ENCODE measurements at places on chromosomes 4 and X.

GRCh38 chr4:120622601-120623000 lies 299.9 kb downstream of the PRDM5 start:
- no peak for DNase-seq
- H3K27me3 ChIP-seq: no peaks in the 10 kb centered on the region
- no peaks in the 10 kb centered on the region for H3K36me3 ChIP-seq
- H3K4me3 ChIP-seq: no peak overlapping the region
- H3K27ac ChIP-seq: no peak overlapping the region
- H3K4me1 ChIP-seq: no peaks in the 10 kb centered on the region

- no peak for DNase-seq
- H3K36me3 ChIP-seq: no peaks in the 10 kb centered on the region
- no peak overlapping the region for H3K4me3 ChIP-seq
- H3K4me1 ChIP-seq: no peaks in the 10 kb centered on the region
- no peaks in the 10 kb centered on the region for H3K27me3 ChIP-seq
- no peak overlapping the region for H3K27ac ChIP-seq
Measured at GRCh38 chr4:186400676-186401075, 134.7 kb downstream of the F11 start.

GRCh38 chr4:119726505-119726904 lies 97.9 kb upstream of the PDE5A start:
- DNase-seq: no peak
- no peak overlapping the region for H3K4me3 ChIP-seq
- no peak overlapping the region for H3K27ac ChIP-seq
- no peaks in the 10 kb centered on the region for H3K36me3 ChIP-seq

DNA sequence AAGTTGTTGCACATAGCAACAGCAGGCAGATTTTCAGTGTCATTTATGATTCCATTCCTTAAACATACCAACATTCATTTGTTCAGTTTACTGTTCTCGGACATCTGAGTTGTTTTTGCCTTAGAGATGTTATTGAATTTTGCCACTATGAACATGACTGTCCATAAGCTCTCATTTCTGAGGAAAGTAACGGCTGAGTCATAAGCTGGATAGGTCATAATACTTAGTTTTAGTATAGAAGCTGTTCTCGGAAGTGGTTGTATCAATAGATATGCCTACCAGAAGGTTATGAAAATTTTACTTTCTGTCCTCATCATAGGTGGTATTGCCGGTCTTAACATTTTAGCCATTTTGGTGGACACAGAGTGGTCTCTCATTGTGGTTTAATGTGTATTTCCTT lies 157.1 kb upstream of the CLNK start:
- no peak overlapping the region for H3K27ac ChIP-seq
- no peaks in the 10 kb centered on the region for H3K27me3 ChIP-seq
- H3K36me3 ChIP-seq: no peaks in the 10 kb centered on the region

GRCh38 chrX:107505223-107505622 lies 55.8 kb downstream of the FRMPD3 start:
- H3K4me1 ChIP-seq: no peaks in the 10 kb centered on the region
- H3K4me3 ChIP-seq: no peak overlapping the region
- DNase-seq: no peak

DNA sequence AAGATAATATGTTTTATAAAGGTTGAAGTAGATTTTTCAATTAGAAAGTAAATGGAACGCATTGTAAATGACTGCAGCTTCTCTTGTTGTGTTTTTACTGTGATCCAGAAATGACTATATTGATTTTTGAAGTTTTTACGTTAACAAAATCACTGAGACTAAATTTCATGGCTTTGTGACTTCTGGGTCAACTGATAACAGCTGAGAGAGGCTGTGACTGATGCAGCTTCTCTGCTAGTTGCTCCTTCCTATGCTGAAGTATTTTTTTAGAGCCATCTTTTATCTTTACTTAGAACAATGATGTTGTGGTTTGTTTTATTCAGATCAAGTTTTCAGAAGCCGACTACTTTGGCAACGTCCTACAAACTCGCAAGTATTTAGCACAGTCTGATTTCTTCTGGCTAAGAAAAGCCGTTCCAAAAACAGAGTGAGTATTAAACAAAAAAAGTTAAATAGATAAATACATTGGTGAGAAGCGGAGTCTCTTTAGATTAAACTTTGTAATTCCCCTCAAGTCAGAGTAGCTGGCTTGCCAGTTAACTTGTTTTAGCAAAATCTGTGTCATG lies 94.7 kb upstream of the CBLL2 start:
- H3K36me3 ChIP-seq: no peaks in the 10 kb centered on the region
- no peak overlapping the region for H3K27ac ChIP-seq
- no peaks in the 10 kb centered on the region for H3K27me3 ChIP-seq
- DNase-seq: no peak

DNA sequence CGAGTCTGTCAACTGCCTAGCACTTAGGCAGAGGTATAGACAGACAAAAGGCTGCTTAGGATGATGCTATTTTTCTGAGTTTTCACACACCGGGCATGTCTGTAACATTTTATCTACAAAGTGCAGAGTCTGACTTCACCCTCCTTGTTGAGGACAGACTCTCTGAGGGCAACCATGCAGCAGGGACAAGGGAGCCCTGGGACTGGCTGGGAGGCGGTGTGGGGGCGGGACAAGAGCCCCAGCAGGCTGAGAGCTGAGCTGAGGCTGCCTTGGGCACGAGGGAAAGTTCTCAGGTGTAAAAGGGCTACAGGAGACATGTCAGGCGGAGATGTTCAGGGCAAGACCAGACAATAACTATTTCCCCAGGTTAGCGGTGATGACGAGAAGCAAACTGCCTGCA lies 81.6 kb downstream of the GATB start:
- no peaks in the 10 kb centered on the region for H3K36me3 ChIP-seq
- H3K27me3 ChIP-seq: no peaks in the 10 kb centered on the region
- DNase-seq: no peak
- H3K4me1 ChIP-seq: peaks cover 15% of the 10 kb centered on the region
- no peak overlapping the region for H3K27ac ChIP-seq
- no peak overlapping the region for H3K4me3 ChIP-seq

DNA sequence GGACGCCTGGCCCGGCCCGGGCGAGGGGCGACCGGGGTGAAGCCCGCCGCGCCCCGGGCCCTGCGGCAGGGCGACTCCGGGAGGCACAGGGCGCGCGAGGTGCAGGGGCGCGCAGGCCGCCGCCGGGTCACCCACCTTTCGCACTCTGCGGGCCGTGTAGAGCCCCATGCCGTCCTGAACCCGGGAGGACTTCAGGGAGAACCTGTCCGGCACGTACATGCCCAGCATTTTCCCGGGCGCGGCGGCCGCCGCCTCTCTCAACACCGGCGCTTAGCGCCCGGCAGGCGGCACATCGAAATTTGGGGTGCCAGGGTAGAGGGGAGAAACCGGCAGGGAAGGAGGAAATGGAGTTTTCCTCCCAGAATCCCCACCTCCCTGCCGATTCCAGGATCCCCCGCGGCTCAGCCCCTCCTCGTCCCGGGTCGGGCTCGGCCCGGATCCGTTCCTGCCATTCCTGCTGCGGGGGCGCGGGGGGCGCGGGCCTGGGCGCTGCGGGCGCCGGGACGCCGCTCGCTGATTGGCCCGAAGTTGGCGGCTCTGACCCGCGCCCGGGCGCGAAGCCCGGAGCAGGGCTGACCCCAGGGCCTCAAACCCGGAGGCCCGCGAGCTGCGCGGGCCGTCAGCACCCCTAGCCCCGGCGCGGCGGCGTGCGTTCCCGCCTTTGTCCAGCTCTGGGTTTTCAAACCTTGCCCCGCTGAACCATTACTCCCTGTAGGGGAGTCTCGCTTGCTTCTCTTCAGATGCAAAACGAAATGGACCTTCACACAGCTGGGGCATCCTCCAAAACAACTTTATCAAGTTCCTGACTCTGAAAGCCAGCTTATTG lies at the start of gene PRDM5:
Gene PRDM5, minus strand, starts transcription at position 346 of the 826 bp plus-strand sequence. Its CDS starts 118 bp downstream, at position 228.
- H3K27ac ChIP-seq: peak within 1 kb of the TSS; percentile 71
- no peaks in the 10 kb centered on the region for H3K27me3 ChIP-seq
- no peak for DNase-seq
- H3K36me3 ChIP-seq: peaks cover 5% of the 10 kb centered on the region
- H3K4me1 ChIP-seq: peaks cover 6% of the 10 kb centered on the region
- peak within 1 kb of the TSS; percentile 88 for H3K4me3 ChIP-seq

DNA sequence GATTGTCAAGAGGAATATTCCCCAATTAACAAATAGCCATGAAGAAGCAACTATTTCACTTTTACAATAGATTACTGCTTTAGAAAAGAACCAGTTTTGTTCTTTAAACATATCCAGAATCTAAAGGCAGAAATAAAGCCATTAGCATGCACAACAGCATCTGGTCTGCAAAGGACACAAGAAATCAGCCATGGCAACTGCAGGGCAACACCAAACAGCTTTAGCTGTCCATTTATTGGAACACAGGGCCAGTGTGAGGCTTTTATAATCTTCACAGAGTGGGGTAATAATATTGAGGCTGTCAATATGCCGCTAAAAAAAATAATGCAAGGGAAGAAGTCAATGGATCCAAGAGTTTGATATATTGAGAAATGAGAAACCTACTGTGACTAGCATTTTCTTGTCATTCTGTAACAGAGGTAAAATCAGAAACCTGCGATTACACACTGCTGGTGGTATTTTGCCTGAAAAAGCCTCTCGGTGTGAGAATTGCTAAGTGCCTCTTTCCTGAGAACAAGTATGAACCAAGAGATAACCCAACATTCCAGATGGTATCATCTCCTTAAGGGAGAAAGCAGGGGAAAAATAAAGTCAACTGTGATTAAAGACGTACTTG lies 2.7 kb upstream of the BANK1 start:
- H3K4me1 ChIP-seq: peaks cover 11% of the 10 kb centered on the region
- H3K27ac ChIP-seq: no peak overlapping the region
- no peak for DNase-seq
- H3K4me3 ChIP-seq: no peak overlapping the region

- no peaks in the 10 kb centered on the region for H3K4me1 ChIP-seq
- no peak for DNase-seq
- H3K27ac ChIP-seq: no peak overlapping the region
Measured at GRCh38 chrX:115408771-115409400, 119.4 kb downstream of the LUZP4 start.

- no peaks in the 10 kb centered on the region for H3K4me1 ChIP-seq
- DNase-seq: no peak
- H3K36me3 ChIP-seq: no peaks in the 10 kb centered on the region
- no peaks in the 10 kb centered on the region for H3K27me3 ChIP-seq
- H3K27ac ChIP-seq: no peak overlapping the region
Measured at GRCh38 chrX:112678831-112679230, 907 bp downstream of the LHFPL1 start.

GRCh38 chr4:48792348-48793006 lies 12.4 kb upstream of the FRYL start:
- no peak overlapping the region for H3K4me3 ChIP-seq
- no peak overlapping the region for H3K27ac ChIP-seq
- no peaks in the 10 kb centered on the region for H3K27me3 ChIP-seq

DNA sequence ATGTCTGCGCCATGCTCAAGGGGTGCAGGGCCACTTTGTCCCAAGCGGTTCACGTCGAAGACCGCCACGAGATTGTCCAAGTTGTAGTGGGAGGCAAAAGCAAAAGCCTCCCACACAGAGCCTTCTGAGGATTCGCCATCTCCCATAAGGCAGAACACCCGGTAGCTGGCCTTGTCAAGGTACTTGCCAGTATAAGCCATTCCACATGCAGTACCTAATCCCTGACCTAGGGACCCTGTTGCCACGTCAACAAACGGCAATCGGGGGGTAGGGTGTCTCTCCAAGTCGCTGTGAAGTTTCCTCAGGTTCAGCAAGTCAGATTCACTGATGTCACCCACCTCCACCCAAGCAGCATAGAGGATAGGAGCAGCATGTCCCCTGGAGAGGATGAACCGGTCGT lies 424 bp downstream of the TKTL2 start:
- H3K27me3 ChIP-seq: no peaks in the 10 kb centered on the region
- H3K4me1 ChIP-seq: no peaks in the 10 kb centered on the region
- no peaks in the 10 kb centered on the region for H3K36me3 ChIP-seq
- no peak overlapping the region for H3K4me3 ChIP-seq
- no peak overlapping the region for H3K27ac ChIP-seq
- DNase-seq: no peak

DNA sequence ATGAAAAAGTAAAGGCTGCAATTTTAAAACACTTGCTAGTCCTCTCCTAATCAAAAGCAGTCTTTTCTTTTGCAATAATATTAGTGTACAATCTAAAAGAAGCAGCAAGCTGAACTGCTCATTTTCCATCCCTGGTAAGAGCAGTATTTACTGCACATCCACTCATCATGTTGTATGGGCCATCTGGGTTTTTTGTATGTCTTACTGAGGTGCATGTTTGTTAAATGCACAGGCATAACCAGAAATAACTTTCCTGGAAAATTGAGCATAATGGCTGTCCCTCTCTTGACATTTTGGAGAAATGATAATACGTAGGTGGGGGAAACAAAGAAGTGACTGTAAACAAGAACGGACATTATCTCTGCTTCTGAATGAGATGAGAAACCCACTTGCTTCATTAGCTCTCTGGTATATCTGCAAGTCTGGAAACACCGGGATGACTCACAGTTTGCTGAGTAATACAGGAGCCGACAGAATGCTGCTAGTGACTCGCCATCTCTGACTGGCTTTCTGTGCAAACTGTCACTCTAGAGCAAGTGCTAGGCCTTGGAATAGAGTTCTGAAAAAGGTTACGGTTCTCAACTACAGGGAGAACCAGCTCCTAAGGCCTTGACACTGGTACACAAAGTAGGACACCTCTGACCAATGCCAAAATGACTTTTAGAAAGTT lies 85.7 kb upstream of the MTM1 start:
- peaks cover 3% of the 10 kb centered on the region for H3K4me1 ChIP-seq
- H3K36me3 ChIP-seq: no peaks in the 10 kb centered on the region
- no peak overlapping the region for H3K27ac ChIP-seq
- no peak for DNase-seq
- H3K4me3 ChIP-seq: no peak overlapping the region

- H3K4me1 ChIP-seq: no peaks in the 10 kb centered on the region
- no peaks in the 10 kb centered on the region for H3K36me3 ChIP-seq
- no peaks in the 10 kb centered on the region for H3K27me3 ChIP-seq
- H3K4me3 ChIP-seq: no peak overlapping the region
Measured at GRCh38 chrX:136157187-136157586, 9.9 kb downstream of the FHL1 start.

DNA sequence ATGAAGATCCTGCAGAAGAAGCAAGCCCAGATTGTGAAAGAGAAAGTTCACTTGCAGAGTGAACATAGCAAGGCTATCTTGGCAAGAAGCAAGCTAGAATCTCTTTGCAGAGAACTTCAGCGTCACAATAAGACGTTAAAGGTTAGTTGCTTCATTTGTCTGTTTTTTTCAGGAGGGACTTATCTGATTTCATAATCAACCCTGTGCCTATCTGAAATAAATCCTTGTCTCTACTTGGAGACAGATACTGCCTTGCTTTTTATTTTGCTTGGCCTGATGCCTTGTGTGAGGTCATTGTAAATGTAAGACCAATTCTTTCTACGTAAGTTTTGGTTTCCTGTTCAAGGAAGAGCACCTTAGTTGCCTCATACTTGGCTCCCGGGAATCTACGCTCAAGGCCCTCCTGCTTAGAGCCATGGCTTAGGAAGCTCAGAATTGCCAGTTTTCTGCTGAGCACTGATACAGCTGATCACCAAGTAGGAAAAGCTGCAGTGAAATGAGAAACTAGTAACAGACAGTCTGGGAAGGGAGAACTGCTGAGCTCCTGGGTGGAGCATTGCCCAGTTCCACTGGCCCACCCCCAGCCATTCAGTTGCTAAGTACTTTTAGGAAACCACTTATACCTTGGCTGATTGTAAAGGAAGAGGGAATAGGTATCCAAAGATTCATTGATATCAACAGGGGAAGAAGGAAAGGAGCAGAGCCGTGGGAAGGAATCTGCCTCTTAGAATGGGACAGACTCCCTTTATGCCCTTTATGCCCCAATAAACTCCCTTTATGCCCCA lies 41.8 kb downstream of the RBBP7 start:
- H3K4me3 ChIP-seq: no peak overlapping the region
- peaks cover 29% of the 10 kb centered on the region for H3K36me3 ChIP-seq

GRCh38 chr4:118589471-118590055 lies 95.6 kb upstream of the METTL14 start:
- H3K4me3 ChIP-seq: no peak overlapping the region
- DNase-seq: no peak
- H3K36me3 ChIP-seq: no peaks in the 10 kb centered on the region
- H3K27ac ChIP-seq: no peak overlapping the region
- no peaks in the 10 kb centered on the region for H3K4me1 ChIP-seq
